ENCODE measurements at places on chromosomes 1 and 21. TPM values are rescaled to one million over a fixed set of nuclear protein-coding genes. Genes with fewer than 3 reads are reported as not detected.

- no peak for DNase-seq
Measured at GRCh38 chr1:60916906-60917305, 165.5 kb upstream of the NFIA start.

DNA sequence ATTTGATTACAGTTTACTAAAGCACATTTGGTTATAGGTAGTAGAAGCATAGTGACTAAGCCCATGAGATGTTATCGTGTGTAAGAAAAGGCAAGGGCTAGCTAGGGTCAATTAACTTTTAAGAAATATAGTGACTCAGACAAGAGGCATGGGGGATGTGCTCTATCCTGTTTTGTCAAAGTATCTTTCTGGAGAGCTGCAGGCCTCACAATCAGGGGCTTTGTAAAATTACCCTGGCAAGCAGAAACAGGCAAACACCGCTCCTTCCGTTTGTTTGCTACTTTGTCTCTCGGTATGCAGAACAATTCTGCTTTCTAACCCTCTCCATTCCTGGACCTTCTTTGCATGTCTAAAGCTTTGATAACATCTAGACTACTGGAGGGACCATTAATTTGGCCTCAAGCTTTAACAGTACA, 26.1 kb upstream of the ZNF697 start:
- no peak for DNase-seq

DNA sequence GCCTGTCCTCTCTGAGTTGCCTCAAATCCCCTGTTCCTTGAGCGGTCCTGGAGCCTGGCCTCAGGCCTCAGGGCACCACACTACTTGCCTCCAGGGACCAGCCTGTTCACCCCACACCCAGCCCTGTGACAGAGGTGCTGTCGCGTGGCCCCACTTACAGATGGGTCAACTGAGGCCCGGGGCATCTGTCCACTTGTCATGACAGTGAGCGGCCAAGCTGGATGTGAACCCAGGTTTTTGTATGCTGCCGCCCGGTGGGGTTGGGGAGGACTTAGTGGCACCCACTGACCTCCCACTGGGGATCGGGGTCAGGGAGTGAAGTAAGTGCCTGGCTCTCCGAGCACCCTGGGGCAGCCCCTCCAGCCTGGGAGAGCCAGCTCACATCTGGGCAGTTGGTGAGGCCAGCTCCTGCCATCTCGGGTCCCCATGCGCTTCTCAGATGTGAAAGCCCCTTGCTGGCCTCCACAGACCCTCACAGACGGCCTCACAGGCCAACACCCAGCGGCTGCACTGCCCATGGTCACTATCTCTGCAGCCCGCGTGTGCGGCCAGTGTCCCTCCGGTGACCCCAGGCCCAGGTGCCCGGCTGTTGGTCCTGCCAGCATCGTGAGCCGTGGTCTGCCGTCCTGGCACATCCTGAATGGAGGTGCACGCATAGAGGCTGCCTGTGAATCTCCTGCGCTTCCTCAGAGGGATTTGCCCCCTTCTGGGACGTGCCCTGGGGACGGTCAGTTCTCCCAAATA, 9.3 kb upstream of the FAAP20 start:
- DNase-seq, result no peak

DNA sequence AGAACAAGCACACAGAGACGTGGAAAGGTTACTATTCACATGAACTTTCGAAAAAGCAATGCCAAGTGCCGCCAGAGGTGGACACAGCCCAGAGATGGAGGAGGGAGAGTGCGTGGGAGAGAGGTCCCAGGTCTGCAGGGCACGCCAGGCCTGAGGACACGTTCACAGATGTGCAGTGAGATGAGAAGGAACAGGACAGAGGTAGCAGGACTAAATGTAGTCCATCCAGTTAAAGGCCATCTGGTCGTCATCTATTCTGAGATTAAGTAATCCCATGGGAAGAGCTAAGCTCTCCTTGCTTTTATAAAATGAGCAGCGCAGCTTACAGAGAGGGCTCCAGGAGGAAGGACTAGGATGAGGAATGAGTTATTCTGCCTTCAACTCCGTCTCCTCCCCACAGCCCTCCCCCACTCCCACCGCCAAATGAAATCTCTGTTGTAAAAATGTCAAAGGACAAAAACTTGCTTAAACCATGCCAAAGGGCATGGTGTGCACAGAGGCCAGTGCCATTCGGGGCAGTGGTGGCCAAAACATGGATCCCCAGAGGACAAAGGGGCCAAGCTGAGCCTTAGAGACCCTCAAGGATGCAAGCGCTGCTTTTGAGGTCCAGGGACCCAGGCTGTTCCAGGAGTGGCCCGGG, 85.4 kb upstream of the SLC25A33 start:
- DNase-seq, result no peak

- no peak for DNase-seq
Measured at GRCh38 chr1:75341537-75341936, 207.3 kb downstream of the LHX8 start.

GRCh38 chr1:234512451-234512861, 33.5 kb upstream of the TARBP1 start:
- peak; percentile 7 for DNase-seq

DNA sequence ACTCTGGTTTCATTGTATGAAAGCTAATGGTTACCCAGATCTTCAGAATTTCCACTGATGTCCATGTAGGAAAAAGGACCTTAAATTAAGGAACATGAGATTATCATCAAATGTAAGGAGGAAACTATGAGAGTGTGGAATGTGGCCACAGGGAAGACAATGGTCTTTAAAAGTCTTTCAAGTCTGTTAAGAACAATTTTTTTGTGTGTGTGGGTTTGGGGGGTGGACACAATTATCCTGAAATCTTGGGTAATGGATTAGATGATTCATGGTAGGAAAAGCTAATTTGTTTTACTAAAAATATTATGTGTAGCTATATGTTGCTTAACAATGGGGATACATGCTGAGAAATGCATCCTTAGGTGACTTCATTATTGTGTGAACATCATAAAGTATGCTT, 72.9 kb downstream of the PLA2G4A start:
- no peak for DNase-seq

DNA sequence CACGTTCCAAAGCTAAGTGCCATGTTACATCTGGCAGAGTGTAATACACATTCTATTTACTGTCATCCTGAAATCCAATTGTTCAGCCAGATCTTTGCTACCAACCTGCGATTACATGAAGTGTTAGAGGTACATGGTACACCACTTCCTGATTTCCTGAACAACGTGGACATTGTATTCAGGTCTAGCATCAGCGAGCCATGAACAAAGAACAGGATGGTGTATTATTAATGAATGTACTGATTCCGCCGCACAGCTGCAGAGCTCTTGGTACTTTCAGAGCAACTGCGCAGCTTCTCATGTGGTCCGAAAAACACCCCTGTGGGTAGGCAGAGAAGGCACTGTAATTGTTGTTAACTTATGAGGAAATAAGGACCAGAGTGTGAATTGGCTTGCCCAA, 511.4 kb downstream of the AJAP1 start:
- no peak for DNase-seq

DNA sequence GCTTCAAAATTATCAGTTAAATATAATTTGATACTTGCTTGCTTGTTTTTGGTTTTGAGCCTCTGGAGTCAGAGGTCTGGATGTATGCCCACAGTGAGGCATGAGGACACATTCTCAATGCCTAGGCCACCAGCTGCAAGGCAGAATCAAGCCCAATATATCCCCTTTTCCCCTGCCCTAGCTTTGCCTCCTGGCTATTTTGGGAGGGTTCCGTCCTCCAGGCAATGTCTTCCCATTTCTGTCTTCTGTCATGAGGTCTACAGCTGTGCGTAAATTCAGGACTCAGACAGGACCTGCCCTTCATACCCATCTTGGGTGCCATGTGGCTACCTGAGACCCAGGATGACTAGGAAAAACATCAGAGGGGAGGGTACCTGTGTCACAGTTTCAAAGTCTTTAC, 19.2 kb downstream of the NRDC start:
- no peak for DNase-seq

- no peak for DNase-seq
Measured at GRCh38 chr1:198167436-198167934, 10.7 kb downstream of the NEK7 start.

GRCh38 chr1:30704271-30704670, 19.1 kb downstream of the MATN1 start:
- DNase-seq, result no peak

GRCh38 chr1:236608930-236609726, 4.8 kb upstream of the HEATR1 start:
- DNase-seq, result peak; percentile 52

DNA sequence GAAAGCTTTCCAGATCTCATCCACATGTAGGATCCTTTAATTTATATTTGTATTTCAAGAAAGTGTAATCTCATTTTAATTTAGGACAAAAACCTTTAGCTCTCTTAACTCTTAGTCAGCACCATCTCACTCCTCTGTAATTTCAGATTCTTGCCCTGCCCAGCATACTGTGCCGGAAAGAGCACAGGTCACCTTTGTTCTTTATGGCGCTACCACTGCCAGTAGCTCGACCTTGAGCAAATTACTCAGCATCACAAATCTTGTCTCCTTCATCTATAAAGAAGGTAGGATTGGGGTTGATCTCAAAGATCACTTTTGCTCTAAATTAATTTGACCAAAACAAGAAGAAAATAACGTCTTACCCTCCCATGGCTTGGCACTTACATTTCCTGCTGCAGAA, 56.1 kb upstream of the ZC3H11B start:
- DNase-seq, result no peak

- no peak for DNase-seq
Measured at GRCh38 chr1:159921700-159922504, 3.4 kb downstream of the TAGLN2 start.

- DNase-seq, result no peak
Measured at GRCh38 chr1:204961765-204962419, 81.1 kb upstream of the CNTN2 start.

DNA sequence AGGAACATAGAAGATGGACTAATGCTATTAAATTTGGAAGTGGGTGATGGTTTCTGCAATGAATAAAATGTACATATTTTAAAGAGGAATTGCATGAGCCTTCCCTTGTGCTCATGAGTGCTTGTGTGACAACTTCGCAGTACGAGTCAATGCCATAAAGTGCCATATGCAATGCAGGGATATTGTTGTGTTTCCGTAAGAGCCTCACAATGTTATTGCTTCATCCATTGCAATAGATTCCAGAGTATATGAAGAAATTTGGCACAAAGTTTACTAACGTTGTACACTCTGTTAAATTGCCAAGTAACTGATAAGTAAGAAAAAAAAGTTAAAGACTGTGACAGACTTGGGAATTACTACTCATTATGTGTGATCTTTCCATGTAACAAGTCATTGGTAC, 22.3 kb downstream of the BTG3 start:
- no peak for DNase-seq

- no peak for DNase-seq
Measured at GRCh38 chr1:175422156-175422555, 229.6 kb upstream of the KIAA0040 start.

DNA sequence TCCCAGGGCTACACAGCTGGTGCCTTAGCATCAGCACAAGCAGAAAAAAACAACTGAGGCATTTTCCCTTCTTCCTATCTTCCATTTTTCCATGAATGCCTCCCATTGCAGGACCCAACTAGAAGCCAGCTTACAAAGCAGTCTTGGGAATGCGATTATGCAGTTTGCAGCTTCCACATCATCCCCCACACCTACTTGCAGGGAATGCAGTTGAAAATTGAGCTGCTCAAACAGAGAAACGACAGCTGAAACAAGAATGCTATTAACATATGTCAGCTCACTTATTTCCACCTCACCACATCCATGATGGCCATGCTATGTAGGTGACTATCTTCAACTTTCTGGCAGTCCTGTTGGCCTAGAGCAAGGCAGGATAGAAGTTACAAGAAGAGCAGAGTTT, 150.6 kb upstream of the KCTD3 start:
- DNase-seq, result no peak

DNA sequence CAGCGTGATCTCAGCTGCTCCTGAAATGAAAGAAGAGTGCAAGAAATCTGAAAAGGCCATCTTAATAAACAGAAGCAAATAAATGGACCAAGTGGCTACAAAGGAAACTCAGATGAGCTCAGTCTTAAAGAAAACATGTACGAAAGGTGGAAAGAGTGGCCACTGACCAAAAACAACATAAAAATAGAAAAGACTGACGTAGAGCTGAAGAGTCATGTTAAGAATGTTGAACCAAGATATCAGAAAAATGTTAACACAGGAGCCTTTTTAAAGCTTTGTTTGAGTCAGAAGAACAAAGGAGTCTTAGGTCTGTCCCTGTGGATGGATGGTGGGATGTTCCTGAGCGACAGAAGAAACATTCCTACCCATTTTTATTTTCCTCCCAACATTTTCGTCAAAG, 30.8 kb upstream of the ZNF648 start:
- no peak for DNase-seq

DNA sequence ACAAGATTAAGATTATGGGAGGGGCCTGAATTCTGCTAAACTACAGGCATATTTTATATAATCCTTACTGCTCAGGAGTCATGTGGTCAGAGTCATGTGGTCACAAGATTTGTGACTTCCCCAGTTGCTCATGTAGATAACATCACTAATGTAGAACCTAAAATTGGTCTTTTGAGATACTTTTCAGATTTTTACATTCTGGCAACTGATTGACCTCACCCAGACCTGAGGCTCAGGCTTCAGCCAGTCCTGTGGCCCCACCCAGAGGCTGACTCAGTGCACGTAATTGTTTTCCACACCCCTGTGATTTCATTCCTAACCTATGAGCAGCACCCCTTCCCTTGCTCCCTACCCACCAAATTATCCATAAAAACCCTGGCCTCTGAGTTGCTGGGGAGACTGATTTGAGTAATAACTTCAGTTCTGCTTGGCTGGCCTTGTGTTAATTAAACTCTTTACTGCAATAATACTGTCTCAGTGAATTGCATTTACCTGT, 41.7 kb upstream of the ZNF326 start:
- peak; percentile 84 for DNase-seq

DNA sequence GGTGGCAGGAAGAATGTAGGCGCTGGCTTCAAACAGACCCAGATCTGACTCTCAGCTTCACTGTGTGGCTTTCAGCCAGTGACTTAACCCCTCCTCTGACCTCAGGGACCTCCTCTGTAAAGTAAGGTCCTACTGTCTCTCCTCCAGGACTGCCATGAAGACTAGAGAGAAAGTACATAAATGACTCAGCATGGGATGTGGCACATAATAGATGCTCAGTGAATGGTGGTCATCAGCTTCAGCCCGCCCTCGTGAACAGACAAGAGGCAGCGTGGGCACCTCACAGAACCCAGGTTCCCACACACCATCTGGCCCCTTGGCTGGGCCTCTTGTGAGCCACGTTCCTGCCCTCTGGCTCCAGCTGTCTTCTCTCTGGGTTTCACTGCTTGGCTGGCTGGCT, 126.0 kb downstream of the SYF2 start:
- no peak for DNase-seq

- no peak for DNase-seq
Measured at GRCh38 chr1:178539291-178539690, 26.4 kb downstream of the TEX35 start.

Gene TMIGD3
- total RNA-seq, result not detected

Gene ILDR2
- 8.0 TPM for total RNA-seq

Gene CLCA1
- total RNA-seq, result not detected

Gene SPATA21
- total RNA-seq, result 1.4 TPM

Gene DNASE2B
- total RNA-seq, result not detected

Gene MROH9
- not detected for total RNA-seq

Gene TEKT2
- 1.7 TPM for total RNA-seq

Gene HPDL
- not detected for total RNA-seq

Gene OR10Z1
- not detected for total RNA-seq

Gene LCE3D
- not detected for total RNA-seq

Gene MAP1LC3C
- 0.67 TPM for total RNA-seq

Gene LCE1C
- not detected for total RNA-seq

Gene RHOU
- not detected for total RNA-seq

Gene OR6N1
- not detected for total RNA-seq

Gene AMY2A
- not detected for total RNA-seq

Measured in Karpas-422 (cell line).